Stimulated activated CD8-positive, alpha-beta memory T cell treated with anti-CD3 and anti-CD28 coated beads, Interleukin-4, amount 100 ng/mL, for 24 hours (primary cell): ENCODE measurements at places on chromosomes 2 and 18.

GRCh38 chr2:138620431-138620830 is 118.9 kb downstream of the SPOPL start:
- DNase-seq: no peak

GRCh38 chr2:203535078-203535783 is at the start of gene RAPH1:
Gene RAPH1, minus strand, starts transcription at chr2:203535301. Its CDS starts 39,948 bp downstream, at chr2:203495353.
- peak; percentile 41 for DNase-seq

- DNase-seq: no peak
These were observed 118.1 kb downstream of the EPB41L3 start for GRCh38 chr18:5425721-5426120.

DNA sequence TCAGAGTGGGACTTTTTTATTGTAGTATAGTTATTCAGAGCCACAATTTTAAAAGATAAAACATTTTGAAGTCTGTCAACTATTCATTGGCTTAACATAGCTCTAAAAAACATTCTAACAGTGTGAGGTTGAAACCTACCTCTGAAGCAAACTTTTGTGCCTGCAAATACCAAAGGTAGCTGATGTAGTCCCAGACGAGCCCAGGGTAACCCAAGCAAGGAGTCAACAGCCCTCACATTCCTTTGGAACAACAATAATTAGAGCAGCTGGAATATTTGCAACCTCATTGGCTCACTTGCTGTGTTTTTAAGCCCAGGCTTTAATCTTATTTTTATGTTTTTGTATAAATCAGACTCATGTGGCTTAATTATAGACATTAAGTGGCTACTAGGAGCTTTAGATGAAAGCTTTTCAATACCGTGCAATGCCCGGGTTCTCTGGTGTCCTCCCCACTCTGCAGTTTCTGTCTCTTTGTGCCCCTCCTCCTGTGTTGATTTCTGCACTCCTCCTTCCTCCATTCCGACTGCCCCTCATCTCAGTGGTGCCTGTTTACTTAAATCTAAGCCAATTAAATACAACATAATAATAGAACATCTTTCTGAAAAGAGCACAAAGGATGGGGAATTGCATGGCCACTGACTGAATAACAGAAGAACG is 157.9 kb upstream of the UNC80 start:
- DNase-seq: no peak

GRCh38 chr2:30923623-30924022 is 116.4 kb upstream of the CAPN13 start:
- DNase-seq: no peak

DNA sequence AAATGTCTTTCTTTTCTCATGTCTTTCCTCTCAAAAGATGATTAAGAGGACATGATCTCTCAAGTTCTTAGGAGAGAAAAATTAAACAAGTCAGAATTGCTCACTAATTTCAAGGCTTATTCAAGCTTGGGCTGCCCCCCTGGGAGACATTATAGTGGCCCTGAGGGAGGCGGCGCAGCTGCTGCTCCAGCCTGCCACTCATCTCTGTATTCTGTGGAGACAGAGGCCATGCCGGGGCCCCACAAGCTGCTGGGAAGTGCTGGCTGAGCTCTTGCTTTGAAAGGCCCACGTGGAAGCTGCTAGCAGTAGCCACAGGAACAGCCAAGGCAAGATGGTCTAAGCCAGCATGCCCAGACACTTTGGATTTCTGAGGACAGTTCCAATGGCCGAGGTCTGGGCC is 267.4 kb downstream of the LNPK start:
- no peak for DNase-seq

GRCh38 chr2:184444217-184444616 is 154.1 kb upstream of the ZNF804A start:
- no peak for DNase-seq

GRCh38 chr2:74304332-74305148 is 38.7 kb downstream of the SLC4A5 start:
- DNase-seq: no peak

GRCh38 chr2:101132202-101132601 is 19.0 kb downstream of the TBC1D8 start:
- DNase-seq: no peak

DNA sequence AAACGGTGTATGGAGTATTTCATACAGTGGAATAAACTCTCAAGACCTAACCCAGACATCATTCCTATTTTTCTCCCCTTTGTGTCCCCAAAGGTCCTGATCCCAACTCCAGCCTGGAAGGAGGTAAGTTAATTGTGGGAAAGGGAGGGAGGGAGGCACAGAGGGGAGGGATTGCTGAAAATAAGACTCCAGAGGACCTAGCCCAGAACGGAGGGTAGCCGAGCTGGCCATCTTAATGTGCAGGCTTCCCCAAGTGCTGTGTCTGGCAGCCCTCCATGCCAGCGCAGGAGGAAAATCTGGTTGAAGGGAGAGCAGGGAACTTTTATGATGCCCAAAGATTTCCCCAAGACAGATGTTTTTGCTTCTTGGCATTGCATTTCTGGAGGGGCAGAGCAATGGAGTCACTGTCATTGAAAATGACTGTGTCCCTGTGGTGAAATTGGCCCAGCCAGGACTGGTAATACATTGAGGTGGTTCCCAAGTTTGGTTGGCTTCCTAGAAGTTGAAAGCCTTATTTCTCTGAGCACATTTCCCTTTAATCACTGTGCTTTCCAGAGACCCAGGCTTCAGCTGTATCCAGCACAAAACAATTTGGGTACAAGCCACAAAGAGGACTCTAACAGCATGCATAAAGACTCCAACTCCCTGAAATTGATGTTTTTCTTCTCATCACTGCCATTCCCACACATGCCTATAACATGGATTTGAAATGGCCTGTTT is 202.7 kb downstream of the AGPS start:
- no peak for DNase-seq
